SJCRH30 (cell line): ENCODE measurements at places on chromosomes 1 and 21.

- no peak overlapping the region for H3K4me3 ChIP-seq
- H3K4me1 ChIP-seq = peaks cover 9% of the 10 kb centered on the region
- no peaks in the 10 kb centered on the region for H3K36me3 ChIP-seq
- no peaks in the 10 kb centered on the region for H3K27me3 ChIP-seq
- DNase-seq = no peak
Observed at GRCh38 chr21:32093646-32094462, 185.0 kb downstream of the MIS18A start.

GRCh38 chr1:173267453-173267945, 60.4 kb upstream of the TNFSF4 start:
- peak overlapping the region; percentile 5; the same call in 1 of the 2 replicates for H3K27ac ChIP-seq
- H3K27me3 ChIP-seq = no peaks in the 10 kb centered on the region
- H3K36me3 ChIP-seq = no peaks in the 10 kb centered on the region
- no peak overlapping the region for H3K4me3 ChIP-seq
- peaks cover 59% of the 10 kb centered on the region for H3K4me1 ChIP-seq

DNA sequence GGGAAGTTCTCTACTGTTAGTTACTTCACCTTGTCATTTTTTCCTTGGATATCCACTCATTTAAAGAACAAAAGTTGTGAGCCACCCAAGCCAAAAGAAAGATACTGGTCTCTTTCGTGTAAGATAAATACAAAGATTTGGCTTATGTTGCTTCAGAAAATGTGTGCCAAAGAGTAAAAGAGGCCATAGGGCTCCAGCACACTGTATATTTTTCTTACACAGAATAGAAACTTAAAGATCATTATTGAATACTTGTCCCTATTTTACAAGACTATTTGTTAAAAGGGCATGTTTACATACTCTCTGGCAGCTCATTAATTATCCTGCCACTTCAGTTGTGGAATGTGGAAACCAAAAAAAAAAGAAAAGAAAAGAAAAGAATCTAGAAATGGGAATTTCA, 284.2 kb upstream of the LRRC7 start:
- H3K36me3 ChIP-seq = no peaks in the 10 kb centered on the region
- no peak overlapping the region for H3K4me3 ChIP-seq
- no peaks in the 10 kb centered on the region for H3K27me3 ChIP-seq
- DNase-seq = no peak
- H3K4me1 ChIP-seq = no peaks in the 10 kb centered on the region
- no peak overlapping the region for H3K27ac ChIP-seq

DNA sequence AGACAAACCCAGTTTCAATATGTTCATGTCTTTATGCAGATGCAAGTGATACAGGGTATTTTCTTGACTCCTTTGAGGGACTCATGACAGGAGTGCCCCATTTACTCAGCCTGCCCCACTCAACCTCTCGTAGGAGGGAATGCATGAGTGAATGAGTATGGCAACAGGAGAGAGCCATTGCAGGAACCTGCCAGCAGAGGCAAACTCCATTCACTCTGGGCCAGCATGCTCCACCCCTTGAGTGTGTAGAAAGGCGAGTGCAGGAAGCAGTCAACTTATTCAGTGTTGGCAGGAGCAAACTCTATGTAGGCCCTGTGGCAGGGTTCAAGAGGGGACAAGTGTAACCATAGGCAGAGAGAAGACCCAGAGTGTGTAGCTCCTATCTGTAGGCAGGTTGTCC, 1526.3 kb downstream of the PLA2G4A start:
- no peaks in the 10 kb centered on the region for H3K36me3 ChIP-seq
- H3K27ac ChIP-seq = no peak overlapping the region
- H3K4me3 ChIP-seq = no peak overlapping the region
- H3K4me1 ChIP-seq = no peaks in the 10 kb centered on the region
- H3K27me3 ChIP-seq = no peaks in the 10 kb centered on the region

- DNase-seq = no peak
- no peak overlapping the region for H3K27ac ChIP-seq
- no peak overlapping the region for H3K4me3 ChIP-seq
Observed at GRCh38 chr1:225509770-225510169, 81.9 kb upstream of the LBR start.
